NCI-H2029 (cell line): ENCODE measurements at places on chromosomes 5 and 9.

- peak; percentile 38 for DNase-seq
Observed at GRCh38 chr5:170534177-170534576, 30.4 kb downstream of the KCNIP1 start.

DNA sequence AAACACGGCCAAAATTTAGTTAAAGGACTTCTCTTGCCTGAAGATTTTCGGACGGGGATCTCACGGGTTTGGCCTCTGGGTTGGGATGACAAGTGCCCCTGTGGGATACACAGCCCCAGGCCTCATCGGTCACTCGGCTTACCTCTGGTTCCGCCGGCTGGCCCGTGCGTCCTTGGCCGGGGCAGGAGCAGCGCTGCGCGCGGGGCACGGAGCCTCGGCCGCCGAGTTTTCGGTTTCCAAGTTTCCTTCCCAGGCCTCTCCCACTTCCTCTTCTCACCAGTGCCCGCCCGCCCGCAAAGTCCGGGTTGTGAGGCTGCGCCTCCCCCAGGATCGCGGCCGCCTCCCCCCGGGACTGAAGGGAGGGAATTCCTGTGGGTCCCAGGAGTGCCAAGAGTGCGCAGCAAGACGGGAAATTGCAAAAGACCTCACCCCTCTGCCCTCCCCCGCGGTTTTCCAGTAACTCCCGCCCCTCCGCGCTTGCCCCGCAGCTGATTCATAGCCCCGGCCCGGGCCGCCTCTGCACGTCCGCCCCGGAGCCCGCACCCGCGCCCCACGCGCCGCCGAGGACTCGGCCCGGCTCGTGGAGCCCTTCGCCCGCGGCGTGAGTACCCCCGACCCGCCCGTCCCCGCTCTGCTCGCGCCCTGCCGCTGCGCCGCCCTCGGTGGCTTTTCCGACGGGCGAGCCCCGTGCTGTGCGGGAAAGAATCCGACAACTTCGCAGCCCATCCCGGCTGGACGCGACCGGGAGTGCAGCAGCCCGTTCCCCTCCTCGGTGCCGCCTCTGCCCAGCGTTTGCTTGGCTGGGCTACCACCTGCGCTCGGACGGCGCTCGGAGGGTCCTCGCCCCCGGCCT is at the start of gene OSMR:
Gene OSMR (plus strand): TSS at position 487 of the 853 bp plus-strand sequence. CDS start 23,033 bp downstream, outside the sequence.
- DNase-seq: no peak

GRCh38 chr5:125228363-125229070 is 482.1 kb upstream of the ZNF608 start:
- DNase-seq: no peak

- no peak for DNase-seq
Observed at GRCh38 chr9:137486141-137486490, 27.0 kb upstream of the NSMF start.

- no peak for DNase-seq
Observed at GRCh38 chr9:19281801-19282200, 51.3 kb downstream of the DENND4C start.

DNA sequence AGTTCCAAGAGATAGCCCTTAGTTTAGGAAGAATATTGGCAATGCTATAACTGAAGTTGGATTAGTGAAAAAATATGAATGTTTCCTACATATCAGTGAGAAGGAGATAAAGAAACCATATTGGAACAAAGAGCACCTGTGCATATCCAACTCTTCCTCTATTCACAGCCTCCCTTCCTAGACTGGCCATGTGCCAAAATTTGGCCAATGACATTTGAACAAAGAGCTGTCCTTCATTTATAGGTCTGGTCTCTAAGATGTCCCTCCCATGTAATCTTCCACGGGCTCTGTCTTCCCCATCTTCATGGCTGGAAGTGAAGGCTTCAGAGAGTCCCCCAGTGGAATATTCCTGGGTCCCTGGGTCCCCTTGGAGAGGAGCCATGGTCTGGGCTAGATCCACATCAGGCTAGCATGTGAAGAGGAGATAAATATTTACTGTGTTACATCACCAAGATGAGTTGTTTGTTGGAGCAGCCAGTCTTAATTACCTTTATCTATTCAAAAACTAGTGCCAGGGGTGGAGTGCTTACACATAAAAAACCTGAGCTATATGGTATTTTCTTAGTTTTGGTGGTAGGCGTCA is 190.0 kb upstream of the S1PR3 start:
- peak; percentile 93 for DNase-seq
